ENCODE measurements at places on chromosomes 3 and 15.

GRCh38 chr15:48550822-48551525 is 94.5 kb downstream of the FBN1 start:
- no peak for DNase-seq

GRCh38 chr3:5463991-5464390 is 276.5 kb downstream of the EDEM1 start:
- no peak for DNase-seq

- no peak for DNase-seq
Measured at GRCh38 chr3:124791142-124791541, 60.9 kb downstream of the UMPS start.

DNA sequence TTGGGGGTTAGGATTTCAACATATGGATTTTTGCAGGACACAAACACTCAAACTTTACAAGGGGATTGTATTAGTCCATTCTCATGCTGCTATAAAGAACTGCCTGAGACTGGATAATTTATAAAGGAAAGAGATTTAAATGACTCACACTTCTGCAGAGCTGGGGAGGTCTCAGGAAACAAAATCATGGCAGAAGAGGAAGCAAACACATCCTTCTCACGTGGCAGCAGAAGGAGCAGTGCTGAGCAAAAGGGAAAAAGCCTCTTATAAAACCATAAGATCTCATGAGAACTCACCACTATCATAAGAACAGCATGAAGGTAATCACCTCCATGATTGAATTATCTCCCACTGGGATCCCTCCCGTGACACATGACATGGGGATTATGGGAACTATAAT is 1183.1 kb downstream of the ZPLD1 start:
- DNase-seq = no peak

GRCh38 chr15:77603611-77604336 is 28.9 kb downstream of the LINGO1 start:
- DNase-seq = no peak

DNA sequence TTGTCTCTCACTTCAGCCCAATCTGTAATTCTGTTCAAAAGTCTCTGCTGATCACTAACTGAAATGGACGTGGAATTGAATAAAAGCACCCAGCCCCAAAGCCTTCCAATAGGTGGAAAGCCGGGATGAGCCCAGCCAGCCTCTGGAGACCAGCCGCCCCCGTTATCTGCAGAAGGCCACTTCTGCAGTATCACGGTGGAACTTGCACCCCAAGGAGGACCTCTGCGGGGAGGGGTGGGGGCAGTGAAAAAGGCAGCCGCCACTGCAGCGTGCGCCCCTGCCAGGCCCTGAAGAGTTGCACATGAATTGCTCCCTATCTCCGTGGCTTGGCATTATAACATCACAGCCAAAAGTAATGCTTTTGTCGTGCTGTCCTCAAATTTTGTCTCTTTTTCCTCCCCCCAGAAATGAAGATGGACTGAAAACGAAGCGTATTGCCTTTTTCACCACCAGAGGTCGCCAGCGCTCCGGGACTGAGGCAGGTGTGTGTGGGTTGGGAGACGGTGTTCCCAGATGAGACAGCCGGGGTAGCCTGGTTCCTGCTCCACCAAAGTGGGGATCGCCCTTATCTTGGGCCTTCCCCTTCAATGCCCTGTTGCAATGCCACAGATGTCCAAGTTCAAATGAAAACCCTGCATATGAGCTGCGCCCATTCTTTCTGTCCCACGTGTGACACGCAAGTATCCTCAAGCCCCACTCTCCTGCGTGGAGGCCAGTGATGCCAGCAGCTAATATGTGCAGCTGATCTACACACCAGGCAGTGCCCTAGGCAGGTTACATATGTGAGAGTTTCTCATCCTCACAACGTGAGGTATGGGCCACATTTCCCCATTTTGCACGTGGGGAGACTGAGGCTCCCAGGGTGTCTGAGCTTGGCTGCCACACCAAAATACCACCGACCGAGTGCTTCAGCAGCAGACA is 96.0 kb downstream of the LRRK1 start:
- peak; percentile 59 for DNase-seq

- no peak for DNase-seq
Measured at GRCh38 chr15:79365765-79366164, 54.9 kb downstream of the TMED3 start.

GRCh38 chr3:29286478-29287240 is 5.8 kb downstream of the RBMS3 start:
- no peak for DNase-seq

DNA sequence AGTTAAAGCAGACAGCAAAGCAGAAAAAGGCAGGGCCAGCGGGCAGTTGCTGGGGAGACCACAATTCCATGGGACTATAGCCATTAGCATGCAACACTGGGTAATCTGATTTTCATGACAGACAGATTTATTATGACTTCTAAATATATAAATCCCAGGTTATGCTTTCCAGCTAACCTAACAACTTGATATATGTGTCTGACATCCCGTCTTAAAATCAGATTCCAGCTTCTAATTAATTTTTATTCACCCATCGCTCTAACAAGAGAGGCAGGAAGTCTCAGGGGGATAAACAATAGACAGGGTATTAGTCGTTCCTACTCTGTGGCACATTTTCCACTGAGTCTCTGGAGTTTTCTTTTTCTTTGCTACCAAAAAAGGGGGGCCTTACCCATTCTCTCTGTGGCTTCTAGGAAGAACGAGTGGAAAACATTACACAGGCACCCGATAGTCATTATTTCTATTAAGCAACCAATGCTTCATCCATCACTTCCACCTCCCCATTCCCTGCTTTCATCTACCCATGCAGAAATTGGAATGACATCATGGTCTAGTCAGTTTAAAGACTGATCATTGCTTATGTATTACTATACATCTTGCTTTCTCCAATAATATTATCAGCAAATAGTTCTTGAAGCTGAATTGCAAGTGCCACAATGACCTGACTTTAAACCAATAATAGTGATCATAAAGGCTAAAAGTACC is 173.1 kb downstream of the FHIT start:
- DNase-seq = no peak

DNA sequence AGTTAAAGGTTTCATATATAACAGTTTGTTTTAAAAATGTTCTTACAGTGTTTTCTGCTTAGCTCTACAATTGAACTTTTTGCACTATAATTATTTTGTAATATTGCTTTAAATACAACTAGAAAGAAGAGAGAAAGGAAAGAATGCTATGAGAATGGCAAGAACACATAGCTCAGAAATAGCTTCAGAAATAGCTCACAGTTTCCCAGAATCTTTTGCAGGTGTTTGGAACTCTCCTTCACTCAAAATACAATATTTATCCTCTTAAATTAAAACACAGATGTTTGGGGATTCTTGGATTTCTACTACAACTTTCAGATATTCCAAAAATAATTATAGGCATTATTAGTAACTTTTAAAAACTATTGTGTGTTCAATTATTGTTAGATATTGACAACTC is 658.0 kb upstream of the DPPA4 start:
- no peak for DNase-seq

- no peak for DNase-seq
Measured at GRCh38 chr3:86801066-86801465, 189.9 kb downstream of the VGLL3 start.

GRCh38 chr3:53234130-53234840 is 21.5 kb downstream of the TKT start:
- DNase-seq = no peak

GRCh38 chr3:103899328-103899727 is 1464.5 kb downstream of the ZPLD1 start:
- DNase-seq = no peak

DNA sequence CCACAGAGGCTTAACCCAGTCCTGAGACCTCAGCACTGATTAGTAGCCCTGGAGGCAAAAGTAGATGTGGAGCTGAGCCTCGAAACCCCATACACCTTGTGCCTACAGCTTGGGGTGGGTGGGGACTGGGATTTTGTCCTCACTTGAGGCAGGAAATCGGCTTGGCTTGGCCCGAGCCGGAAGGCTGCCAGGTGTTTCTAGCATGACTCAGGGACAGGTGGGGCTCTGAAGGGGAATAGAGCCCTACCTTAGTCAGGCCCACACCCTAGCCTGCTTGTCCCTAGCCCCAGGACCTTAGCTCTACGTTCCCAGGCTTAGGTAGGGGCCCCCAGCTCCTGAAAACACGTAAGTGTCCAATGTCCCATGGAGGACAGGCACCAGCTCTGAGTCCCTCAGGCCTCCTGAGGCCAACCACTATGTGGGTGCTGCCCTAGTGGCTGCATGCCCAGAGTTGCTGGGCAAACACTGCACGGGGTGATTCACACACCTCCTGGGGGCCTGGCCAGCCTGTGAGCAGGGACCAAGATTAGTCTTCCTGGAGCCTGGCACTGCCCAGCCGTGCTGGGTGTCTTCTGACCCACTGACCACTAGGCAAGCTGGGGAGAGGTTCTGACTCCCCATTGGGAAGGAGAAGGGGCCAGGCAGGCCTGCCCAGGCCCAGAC is 3.1 kb downstream of the MST1R start:
- DNase-seq = no peak

GRCh38 chr3:48428572-48429316 is 1.1 kb downstream of the PLXNB1 start:
- DNase-seq = no peak
